Nephron progenitor cell (in vitro differentiated cells): ENCODE measurements at places on chromosomes 7 and 10.

DNA sequence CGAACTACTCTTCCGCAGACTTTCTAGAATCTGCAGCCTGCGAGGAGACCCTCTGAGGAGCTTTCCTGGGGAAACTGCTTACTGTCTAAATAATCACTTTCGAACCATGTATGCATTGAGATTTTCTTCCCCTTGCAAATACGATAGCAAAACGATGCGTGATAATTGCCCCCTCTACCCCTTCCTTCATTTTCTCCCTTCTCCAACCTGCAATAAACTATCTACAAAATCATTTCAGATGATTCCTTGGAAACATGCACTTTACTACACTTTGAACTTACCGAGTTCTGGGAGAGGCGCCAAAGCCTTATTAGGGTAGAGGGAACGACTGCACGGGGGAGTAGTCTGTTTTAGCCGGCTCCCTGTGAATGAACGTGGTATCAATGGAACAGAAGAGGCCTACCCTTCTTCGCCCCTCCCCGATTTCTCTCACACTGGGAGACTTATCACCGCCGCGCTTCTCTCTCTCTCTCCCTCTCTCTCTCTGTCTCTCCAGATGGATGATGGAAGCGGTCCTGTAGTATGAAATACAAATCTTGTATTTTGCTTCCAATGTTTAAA lies at the start of gene FGFBP3:
Gene FGFBP3, minus strand, starts transcription at position 370 of the 561 bp plus-strand sequence. CDS start 517 bp downstream, outside the sequence.
- H3K4me3 ChIP-seq, result peak within 1 kb of the TSS; percentile 86
- H3K36me3 ChIP-seq, result peaks cover 38% of the 10 kb centered on the region
- H3K27ac ChIP-seq, result peak within 1 kb of the TSS; percentile 1
- H3K27me3 ChIP-seq, result no peaks in the 10 kb centered on the region
- peak; percentile 60 for DNase-seq
- H3K4me1 ChIP-seq, result peaks cover 30% of the 10 kb centered on the region

DNA sequence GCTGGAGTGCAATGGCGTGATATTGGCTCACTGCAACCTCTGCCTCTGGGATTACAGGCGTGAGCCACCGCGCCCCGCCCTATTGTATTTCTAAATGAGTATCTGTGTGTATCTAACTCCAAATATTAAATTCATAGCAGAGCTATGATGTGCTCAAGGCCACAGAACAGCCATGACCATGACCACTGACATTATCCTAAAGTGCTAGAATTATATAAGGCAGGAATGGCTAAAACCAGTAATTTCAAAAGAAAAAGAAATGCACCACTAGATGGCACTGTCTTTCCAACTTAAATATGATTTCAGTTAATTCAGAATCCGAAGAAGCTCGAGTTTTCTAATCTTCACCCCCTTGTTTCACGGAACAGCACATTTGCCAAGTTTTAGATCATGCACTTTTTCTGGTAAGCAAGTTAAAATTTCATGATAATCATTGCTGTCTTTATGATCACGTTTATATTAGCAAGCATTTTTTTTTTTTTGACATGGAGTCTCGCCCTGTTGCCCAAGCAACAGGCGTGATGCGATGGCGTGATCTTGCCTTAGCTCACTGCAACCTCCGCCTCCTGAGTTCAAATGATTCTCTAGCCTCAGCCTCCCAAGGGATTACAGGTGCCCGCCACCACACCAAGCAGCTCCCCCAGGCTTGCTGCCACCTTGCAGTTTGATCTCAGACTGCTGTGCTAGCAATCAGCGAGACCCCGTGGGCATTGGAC lies 65.3 kb downstream of the OR13A1 start:
- H3K27ac ChIP-seq, result peak overlapping the region; percentile 18
- H3K4me3 ChIP-seq, result peak overlapping the region; percentile 85
- H3K27me3 ChIP-seq, result peaks cover 21% of the 10 kb centered on the region
- H3K4me1 ChIP-seq, result peaks cover 17% of the 10 kb centered on the region
- peak; percentile 39 for DNase-seq

DNA sequence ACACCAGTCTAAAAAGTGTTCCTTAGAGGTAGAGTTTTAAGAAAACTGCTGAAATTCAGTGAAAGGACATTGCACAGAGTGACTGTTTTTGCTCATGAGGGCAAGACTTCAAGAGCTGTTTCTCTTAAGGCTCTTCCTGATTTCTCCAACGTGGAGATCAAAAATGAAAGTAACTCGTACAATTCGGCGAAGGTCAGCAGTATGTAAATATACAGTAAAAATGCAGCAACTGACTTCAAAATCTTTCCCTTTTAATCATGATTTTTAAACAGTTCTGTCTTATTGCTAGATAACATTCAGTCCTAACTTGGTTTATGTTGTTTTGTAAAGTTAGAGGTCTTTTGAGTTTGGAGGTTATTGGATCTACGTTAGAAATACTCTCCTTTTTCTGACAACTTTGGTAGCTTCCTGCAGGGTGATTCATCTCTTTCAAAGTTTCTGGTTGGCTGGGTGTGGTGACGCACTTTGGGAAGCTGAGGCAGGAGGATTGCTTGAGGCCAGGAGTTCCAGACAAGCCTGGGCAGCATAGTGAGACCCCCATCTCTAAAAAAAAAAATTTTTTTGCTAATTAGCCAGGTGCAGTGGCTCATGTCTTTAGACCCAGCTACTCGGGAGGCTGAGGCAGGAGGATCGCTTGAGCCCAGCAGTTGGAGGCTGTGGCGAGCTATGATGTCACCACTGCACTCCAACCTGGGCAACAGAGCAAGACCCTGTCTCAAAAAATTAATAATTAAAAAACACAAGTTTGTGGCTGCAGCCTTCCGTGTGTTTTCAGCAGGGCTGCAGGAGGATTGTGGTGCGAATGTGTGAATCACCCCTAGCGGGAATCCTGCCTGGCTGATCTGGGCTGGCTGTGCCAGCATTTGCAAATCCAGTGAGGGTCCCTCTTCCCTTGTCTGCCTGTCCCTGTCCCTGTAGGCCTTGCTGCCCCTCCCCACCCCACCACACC lies 29.2 kb upstream of the AP5Z1 start:
- H3K27ac ChIP-seq, result peak overlapping the region; percentile 99
- H3K36me3 ChIP-seq, result peaks cover 51% of the 10 kb centered on the region
- peaks cover 77% of the 10 kb centered on the region for H3K4me1 ChIP-seq
- no peak for DNase-seq

- peaks cover 14% of the 10 kb centered on the region for H3K27me3 ChIP-seq
- no peak overlapping the region for H3K4me3 ChIP-seq
- no peaks in the 10 kb centered on the region for H3K4me1 ChIP-seq
- H3K27ac ChIP-seq, result no peak overlapping the region
Observed at GRCh38 chr10:50275650-50276235, 24.4 kb upstream of the ASAH2 start.

- peak overlapping the region; percentile 97 for H3K4me3 ChIP-seq
- peak overlapping the region; percentile 86 for H3K27ac ChIP-seq
- peaks cover 26% of the 10 kb centered on the region for H3K36me3 ChIP-seq
Observed at GRCh38 chr10:121596689-121597503, 1.3 kb downstream of the FGFR2 start.

DNA sequence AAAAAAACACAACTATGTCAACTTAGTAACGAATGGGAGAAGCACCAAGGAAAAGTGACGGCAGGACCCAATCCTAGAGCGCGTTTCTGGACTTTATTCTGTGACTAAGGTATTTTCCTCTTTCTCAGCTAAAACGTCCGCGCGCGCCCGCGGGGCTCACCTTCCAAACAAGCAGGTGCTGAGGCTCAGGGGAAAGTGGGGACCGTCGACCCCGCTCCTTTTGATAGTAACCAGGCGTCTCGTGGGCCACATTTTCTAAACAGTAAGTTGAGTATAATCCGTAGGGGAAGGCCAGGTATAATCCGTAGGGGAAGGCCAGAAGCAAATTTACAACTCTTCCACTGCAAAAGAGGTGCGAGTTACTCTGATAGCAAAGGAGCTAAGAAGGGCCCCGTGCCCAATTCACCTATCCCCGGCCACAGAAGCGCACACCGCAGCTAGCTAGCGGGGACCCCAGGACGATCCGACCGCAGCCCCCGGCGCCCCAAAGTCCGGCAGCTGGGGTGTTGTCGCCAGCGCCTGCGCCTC lies 743 bp downstream of the MKI67 start:
- peaks cover 50% of the 10 kb centered on the region for H3K4me1 ChIP-seq
- H3K27me3 ChIP-seq, result peaks cover 5% of the 10 kb centered on the region
- peak overlapping the region; percentile 95 for H3K4me3 ChIP-seq
- DNase-seq, result no peak
- peaks cover 35% of the 10 kb centered on the region for H3K36me3 ChIP-seq
- H3K27ac ChIP-seq, result no peak overlapping the region

DNA sequence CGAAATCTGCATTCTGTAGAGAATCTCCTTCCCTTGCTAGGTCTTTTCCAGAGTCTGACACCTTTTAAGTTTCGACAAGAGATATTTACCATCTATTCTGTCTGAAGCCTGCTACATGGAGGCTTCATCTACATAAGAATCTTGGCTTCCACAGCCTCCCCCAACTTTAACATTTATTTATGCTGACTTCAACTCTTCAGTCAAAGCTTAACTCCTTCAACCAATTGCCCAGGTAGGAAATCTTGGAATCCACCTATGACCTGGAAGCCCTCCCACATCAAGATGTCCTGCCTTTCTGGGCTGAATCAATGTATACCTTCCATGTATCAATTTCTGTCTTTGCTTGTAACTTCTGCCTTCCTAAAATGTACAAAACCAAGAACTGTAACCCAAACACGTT lies 54.7 kb downstream of the MINPP1 start:
- no peak overlapping the region for H3K27ac ChIP-seq
- H3K4me1 ChIP-seq, result no peaks in the 10 kb centered on the region
- no peak overlapping the region for H3K4me3 ChIP-seq
- peaks cover 2% of the 10 kb centered on the region for H3K27me3 ChIP-seq

- H3K36me3 ChIP-seq, result peaks cover 58% of the 10 kb centered on the region
- H3K4me3 ChIP-seq, result no peak overlapping the region
- no peaks in the 10 kb centered on the region for H3K27me3 ChIP-seq
- DNase-seq, result no peak
- H3K27ac ChIP-seq, result no peak overlapping the region
Observed at GRCh38 chr10:73079779-73080541, 16.7 kb downstream of the P4HA1 start.

DNA sequence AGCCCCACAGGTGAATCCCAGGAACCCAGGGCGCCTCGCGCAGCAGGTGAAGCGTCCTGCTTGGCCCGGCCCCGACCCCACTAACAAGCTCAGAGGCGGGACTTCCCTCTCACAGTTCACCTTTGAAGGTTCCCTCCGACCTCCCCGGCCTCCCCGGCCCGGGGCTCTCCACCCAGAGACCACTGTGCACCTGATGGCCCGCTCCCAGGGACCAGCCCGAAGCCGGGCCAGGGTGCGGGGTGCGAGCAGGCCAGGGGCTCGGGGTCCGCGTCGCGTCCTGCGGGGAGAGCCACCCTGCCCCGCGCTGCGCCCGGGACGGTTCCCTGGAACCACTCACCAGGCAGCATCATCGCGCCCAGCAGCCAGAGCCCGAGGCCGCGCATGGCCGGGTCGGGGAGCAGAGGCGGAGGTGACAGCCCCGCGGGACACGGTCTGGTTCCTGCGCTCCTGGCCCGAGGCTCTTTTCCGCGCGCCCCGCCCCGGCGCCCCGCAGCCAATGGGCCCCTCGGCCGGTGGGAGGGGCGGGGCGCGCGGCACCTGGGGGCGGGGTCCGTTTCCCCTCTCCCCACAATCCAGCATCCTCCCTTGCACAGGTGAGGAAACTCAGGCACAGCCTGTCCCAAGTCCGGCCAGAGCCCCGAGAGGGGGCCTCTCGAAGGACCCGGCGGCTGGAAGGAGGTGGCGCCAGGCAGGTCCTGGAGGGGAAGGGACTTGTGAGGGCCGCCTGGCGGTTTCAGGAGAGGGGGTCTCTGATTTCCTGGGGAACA lies at the start of gene ADAM8:
Gene ADAM8, minus strand, starts transcription at position 434 of the 767 bp plus-strand sequence. Its CDS starts 51 bp downstream, at position 383.
- peaks cover 13% of the 10 kb centered on the region for H3K27me3 ChIP-seq
- no peak within 1 kb of the TSS for H3K27ac ChIP-seq
- H3K4me1 ChIP-seq, result peaks cover 35% of the 10 kb centered on the region
- H3K4me3 ChIP-seq, result peak within 1 kb of the TSS; percentile 5

- no peak for DNase-seq
- peaks cover 5% of the 10 kb centered on the region for H3K36me3 ChIP-seq
Observed at GRCh38 chr10:46999217-46999616, 88.0 kb downstream of the PTPN20 start.

- peaks cover 7% of the 10 kb centered on the region for H3K36me3 ChIP-seq
- peak; percentile 68 for DNase-seq
- H3K27ac ChIP-seq, result no peak overlapping the region
Observed at GRCh38 chr7:80018941-80019808, 115.5 kb upstream of the GNAI1 start.

DNA sequence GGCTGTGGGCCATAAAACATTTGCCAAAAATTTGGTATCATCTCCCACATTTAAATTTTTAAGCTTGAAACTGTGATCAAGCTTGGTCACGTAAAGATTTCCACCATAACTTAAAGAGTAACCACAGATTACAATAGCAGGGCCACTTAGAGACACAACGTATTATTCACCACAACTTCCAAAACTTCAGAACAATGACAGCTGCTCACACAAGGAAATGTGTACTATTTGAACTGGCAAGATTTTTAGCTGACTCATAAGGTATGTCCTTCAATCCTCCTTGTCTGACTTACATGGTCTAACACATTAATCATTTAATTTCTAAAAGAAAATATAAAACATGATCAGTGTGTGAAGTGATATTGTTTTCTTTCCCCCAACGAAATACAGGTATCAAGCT lies 234.5 kb downstream of the PARD3 start:
- H3K27ac ChIP-seq, result no peak overlapping the region
- peaks cover 50% of the 10 kb centered on the region for H3K4me1 ChIP-seq

- DNase-seq, result no peak
- peaks cover 5% of the 10 kb centered on the region for H3K27me3 ChIP-seq
- H3K27ac ChIP-seq, result peak overlapping the region; percentile 21
- H3K4me3 ChIP-seq, result no peak overlapping the region
- peaks cover 42% of the 10 kb centered on the region for H3K4me1 ChIP-seq
Observed at GRCh38 chr7:18638594-18639452, 143.3 kb downstream of the HDAC9 start.

DNA sequence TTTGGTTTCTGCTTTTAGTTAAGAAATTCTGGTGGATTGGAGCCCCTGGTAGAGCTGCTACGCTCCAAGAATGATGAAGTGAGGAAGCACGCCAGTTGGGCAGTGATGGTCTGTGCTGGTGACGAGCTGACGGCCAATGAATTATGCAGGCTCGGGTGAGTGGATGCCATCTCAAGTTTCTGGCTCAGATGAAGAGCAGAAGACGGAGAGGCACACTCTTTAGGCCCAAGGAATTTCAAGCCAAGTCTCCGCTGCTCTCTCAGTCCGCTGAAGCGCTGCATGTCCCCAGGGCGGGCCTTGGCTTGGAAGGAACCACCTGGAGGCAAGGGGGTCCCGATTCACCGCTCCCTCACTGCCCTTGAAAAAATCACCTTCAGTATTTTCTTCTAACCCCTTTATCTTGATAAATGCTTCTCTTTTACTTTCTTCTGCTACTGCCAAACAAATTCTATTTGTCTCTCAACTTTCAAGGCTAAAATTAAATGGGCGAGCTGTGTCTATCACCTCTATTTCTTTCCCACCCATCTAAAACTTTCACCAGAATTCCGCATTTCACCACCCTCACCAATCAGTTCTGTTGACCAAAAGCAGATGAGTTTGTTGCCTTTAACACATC lies 74.2 kb downstream of the ARMC3 start:
- H3K27ac ChIP-seq, result peak overlapping the region; percentile 83
- H3K4me1 ChIP-seq, result peaks cover 73% of the 10 kb centered on the region
- DNase-seq, result peak; percentile 73
- H3K36me3 ChIP-seq, result no peaks in the 10 kb centered on the region
- H3K27me3 ChIP-seq, result peaks cover 3% of the 10 kb centered on the region
- H3K4me3 ChIP-seq, result peak overlapping the region; percentile 44

GRCh38 chr7:39746103-39746819 lies 122.9 kb downstream of the RALA start:
- peaks cover 37% of the 10 kb centered on the region for H3K4me1 ChIP-seq
- DNase-seq, result peak; percentile 67
- peaks cover 8% of the 10 kb centered on the region for H3K36me3 ChIP-seq
- no peak overlapping the region for H3K4me3 ChIP-seq
